AG04449 (cell line): ENCODE measurements at places on chromosomes 12 and 14.

DNA sequence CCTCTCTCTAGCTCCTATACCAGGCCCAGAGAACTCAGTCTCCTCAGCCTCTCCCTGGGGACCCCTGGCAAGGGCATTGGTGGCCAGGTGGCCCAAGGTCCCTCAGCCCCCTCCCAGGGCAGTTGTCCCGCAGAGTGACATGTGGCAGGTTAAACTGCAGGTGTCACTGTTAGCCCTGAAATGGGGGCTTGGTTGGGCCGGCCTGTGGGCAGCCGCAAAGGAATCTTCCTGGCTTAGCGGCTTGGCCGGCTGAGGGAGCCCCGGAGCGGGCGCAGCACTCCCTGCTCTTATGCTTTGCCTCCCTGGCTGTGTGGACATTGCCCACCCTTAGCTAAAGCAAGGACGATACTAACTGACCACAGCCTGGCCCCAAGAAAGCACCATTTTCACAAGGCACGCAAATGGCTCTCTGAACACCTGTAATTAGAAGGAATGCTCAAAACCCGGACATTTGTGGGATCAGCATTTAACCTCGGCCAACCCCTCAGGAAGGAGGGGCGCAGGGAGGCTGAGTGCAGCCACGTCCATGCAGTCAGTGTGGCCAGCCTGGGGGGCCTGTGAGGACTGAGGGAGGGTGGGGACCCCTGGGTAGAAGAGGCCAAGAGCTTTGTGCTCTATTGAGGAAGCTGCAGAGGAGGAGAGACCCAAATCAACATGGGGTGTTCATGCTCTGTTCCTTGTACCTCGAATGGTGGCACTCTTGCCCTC lies 82.2 kb downstream of the PAPOLA start:
- no peak for DNase-seq

DNA sequence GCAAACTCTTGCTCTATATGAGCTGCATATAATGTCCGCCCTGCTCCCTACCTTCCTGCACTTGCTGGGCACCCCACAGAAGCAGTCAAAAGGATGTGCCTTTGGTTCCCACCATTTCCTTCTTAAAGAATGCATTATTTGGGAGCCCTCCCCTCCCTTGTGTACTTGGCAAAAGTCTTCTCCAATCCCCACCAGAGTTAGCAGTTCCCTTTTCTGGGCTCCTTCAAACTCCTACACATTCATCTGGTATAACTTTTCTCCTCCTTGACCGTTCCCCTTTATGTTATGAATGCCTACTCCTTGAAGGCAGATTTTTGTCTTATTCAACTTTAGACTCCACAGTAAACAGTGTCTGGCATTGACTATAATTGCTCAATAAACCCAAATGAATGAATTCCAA lies 27.8 kb downstream of the AREL1 start:
- DNase-seq: no peak

DNA sequence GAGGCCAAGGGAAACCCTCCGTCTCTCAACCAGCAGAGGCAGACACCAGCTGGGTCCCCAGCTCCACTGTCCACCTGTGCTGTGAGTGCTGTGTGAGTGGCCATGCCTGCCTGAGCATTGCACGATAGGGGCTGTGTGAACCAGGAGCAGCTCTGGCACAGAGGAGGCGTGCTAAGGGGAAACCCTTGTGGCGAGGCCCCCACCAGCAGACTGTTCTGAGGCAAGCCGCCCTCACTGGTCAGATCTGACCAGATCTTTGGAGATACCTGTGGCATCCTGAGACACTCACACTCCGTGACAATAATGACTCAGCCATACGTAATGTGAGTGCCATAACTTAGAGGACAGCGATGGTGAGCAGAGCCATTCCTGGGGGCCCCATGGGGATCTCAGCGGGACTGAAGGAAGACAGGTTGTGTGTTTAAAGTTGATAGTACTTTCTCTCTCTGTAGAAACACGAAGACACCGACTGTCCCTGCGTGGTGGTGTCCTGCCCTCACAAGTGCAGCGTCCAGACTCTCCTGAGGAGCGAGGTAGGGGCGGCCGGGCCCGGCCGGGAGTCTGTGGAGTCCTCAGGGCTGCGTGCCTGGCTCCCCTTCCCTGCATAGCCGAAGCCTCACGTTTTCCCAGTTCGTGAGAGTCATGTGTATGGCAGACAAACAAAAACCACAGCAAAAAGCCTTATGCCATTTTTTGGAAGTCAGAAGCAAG lies 36.6 kb upstream of the AMN start:
- DNase-seq: no peak

DNA sequence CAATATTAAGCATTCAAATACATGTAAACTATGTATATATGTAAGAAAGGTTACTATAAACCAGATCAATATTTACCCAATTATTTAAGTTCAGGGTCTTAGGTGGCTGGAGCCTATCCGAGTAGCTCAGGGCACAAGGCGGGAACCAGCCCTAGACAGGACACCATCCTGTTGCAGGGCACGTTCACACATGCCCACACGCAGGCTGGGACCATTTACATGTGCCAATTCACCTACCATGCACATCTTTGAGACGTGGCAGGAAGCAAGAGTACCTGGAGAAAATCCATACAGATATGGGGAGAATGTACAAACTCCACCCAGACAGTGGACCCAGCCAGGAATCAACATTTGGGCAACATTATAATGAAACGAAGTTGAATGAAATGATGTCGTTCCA lies 263.0 kb upstream of the E2F7 start:
- no peak for DNase-seq

DNA sequence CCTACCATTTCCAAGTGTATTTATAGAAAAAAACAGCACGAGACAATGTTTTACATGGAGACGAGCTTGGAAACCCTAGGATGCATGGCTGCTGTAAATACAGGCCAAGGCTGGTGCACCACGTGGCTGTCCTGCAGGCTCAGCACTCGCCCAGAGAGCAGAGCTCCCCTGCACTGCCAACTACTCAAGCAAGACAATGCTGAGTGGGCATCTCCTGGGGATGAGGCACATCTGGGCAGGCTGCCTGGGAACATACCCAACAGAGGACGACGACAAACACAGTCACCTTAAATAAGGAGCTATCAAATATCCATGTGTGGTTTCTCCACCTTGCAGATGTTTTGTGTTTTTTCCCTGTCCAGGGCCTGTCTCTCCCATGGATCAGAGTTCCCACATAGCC lies 128.3 kb upstream of the PRMT8 start:
- no peak for DNase-seq

- no peak for DNase-seq
These were observed 73.6 kb upstream of the RASSF8 start for GRCh38 chr12:25884920-25885234.

- DNase-seq: no peak
These were observed 1.5 kb downstream of the SLC38A2 start for GRCh38 chr12:46370792-46371717.

- no peak for DNase-seq
These were observed 18.9 kb upstream of the PLEKHH1 start for GRCh38 chr14:67514203-67514607.

GRCh38 chr12:96375841-96376604 lies 24.2 kb downstream of the CDK17 start:
- no peak for DNase-seq

DNA sequence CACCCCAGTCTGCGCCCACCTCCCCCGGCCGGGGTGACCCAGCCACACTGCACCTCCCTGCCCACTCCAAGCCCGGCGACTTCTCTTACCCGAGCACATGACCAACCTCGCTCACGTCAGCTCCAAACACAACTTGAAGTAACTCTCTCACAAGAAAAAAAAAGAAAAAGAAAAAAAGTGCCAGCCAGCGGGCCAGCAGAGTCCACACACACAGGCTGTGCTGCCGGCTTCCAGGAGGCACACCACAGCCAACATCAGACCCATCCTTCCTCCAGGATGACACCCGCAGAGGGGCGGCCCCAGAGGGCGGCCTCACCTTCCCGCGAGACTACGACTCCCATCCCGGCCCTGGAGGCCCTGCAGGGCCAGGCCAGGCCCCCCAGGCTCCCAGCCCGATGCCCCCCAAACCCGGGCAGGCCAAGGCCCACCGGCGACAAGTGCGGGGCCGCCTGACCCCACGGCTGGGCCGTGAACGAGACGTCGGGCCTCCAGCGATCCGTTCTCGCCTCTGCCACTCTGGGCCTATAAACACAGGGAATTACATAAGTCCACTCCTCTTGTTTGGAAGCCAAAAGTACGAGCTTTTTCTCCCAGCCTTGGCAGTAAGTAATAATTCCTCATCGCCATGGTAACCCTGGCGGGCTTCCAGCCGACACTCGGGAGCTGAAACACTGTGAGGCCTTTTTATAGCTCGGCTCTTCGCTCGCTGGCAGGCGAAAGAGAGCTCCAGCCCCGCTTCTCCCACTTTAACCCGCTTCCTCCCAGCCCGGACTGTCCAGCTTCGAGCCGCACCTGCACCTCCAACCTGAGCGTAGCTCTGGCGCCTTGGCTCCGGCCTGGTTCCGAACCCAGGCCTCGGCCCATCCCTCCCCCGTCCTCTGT lies 49.1 kb downstream of the NCOR2 start:
- DNase-seq: peak; percentile 99

GRCh38 chr14:68268197-68268596 lies 448.6 kb downstream of the RAD51B start:
- DNase-seq: no peak

GRCh38 chr14:45048385-45048784 lies 35.5 kb upstream of the PRPF39 start:
- DNase-seq: no peak
